Adrenal gland (tissue), 19 donors: ENCODE measurements at places on chromosomes 16 and 17.

GRCh38 chr16:85479972-85480726 is 133.0 kb upstream of the GSE1 start:
- DNase-seq = no peak

GRCh38 chr16:49637511-49637910 is 218.4 kb downstream of the ZNF423 start:
- no peak for DNase-seq

GRCh38 chr17:35361027-35361426 is 12.4 kb downstream of the SLFN11 start:
- DNase-seq = no peak

- DNase-seq = no peak
Observed at GRCh38 chr16:87653234-87653633, 50.9 kb downstream of the JPH3 start.

- DNase-seq = no peak
Observed at GRCh38 chr17:57420734-57421717, 164.7 kb downstream of the MSI2 start.

GRCh38 chr16:59632276-59632855 is 898.2 kb upstream of the GOT2 start:
- no peak for DNase-seq

DNA sequence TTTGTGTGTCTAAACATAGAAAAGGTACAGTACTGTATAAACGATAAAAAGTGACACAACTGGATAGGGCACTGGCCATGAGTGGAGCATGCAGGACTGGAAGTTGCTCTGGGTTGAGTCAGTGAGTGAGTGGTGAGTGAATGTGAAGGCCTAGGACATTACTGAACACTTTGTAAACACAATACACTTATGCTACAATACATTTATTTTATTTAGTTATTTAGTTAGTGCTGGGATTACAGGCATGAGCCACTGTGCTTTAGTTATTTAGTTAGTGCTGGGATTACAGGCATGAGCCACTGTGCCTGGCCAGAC is 4.6 kb downstream of the CFAP20 start:
- peak; percentile 26 for DNase-seq
